Activated CD4-positive, alpha-beta T cell treated with anti-CD3 and anti-CD28 coated beads, Interleukin-2, amount 50 U/mL, for 48 hours (primary cell): ENCODE measurements at places on chromosomes 6 and 20.
A peak's percentile ranks its signal among the peaks of the same experiment; 100 is the strongest.

DNA sequence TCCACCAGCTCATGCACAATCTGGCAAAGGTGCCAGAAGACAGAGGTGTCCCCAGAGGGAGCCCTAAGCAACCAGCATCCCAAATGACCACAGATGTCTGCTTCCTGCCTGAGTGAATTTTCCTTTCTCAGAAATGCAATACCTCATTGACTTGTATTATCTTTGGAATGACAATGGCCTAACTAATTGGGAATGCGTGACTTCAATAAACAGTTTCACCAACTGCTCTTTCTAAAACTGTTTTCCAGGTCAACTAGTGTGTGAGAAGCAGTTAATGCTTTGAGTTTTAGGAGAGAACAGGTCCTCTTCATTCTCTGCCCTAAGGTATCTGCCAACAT is 108.9 kb upstream of the SNX9 start:
- DNase-seq, result no peak

DNA sequence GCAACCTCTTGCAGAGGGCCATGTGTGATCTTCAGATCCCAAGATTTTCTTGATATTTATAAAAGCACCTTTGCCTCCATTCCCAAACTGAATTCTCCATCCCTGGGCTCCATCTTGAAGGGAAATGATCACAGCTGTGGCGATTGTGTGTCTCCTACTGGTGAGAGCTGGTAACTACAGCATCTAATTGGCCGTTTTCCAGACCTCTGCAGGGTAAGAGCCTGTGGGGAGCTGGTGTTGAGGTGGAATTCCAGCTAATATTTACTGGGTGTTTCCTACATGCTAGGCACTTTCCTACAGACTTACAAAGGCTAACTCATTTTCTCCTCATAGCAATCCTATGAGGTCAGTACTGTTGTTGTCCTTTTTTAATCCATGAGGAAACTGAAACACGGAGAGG is 59.2 kb upstream of the FNDC1 start:
- no peak for DNase-seq

DNA sequence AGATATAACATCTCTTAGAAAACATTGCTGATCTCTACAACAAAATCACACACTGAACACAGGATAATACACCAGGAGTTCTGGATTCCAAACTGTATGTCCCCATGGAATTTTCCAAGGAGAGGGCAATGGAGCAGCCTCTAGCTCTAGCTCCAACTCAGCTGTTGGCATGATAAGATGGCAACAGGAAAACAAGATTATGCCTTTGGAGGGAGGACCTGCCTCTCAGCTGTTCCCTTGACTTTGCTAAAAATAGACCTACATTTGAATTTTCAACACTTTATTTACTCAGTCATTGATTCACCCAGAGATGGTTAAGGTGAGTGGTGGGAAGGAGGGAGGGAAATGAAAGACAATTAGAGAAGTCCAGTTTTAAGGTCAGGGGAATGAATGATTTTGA is 246.7 kb downstream of the ALDH8A1 start:
- DNase-seq, result no peak

- DNase-seq, result no peak
Measured at GRCh38 chr20:13333793-13334192, 112.7 kb downstream of the ISM1 start.

DNA sequence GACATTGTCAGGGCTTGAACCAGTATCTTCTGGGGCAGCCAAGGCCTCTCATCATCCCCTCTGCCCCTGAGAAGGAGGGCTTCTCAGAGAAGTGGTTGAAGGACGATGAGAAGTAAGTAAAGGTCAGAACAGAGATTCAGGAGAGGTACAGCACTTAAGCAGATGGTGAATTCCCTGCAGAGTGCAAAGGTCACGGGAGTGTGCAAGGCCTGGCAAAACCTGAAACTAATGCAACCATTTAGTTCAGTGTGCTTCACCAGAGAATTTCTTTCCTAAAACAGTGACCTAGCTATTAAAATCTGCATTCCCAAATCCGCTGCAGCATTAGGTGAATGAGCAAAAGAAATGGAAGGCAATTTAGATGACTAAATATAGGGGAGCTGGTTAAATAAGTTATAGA is 58.4 kb downstream of the TRERF1 start:
- no peak for DNase-seq

GRCh38 chr20:55774628-55775027 is 230.7 kb downstream of the CBLN4 start:
- no peak for DNase-seq

GRCh38 chr20:50415021-50415515 is 95.1 kb upstream of the PTPN1 start:
- no peak for DNase-seq

DNA sequence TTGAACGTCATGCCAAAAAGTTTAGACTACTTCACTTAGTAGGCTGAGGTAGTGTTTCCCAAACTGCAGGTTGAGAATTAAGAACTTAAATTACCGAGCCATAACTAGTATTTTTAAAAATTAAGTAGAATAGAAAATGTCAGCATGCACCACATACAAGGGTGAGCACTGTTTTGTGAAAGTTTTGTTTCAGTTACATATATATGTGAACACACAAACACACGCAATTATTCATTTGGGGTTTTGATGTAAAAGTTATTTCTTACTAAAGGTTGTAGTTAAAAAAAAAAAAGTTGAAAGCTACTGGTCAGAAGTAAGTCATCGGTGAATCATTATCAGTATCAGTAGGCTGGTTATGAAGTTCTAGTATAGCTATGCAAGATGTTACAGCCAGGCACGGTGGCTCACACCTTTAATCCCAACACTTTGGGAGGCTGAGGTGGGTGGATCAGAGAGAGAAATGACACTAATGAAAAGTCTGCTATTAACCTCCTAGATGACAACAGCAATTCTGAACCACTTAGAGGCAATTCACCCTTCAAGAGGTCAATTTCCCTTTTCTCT is 24.1 kb downstream of the FASTKD5 start:
- peak; percentile 25 for DNase-seq
